ENCODE measurements at places on chromosomes 4 and X.

GRCh38 chr4:5940470-5941203 lies 47.8 kb upstream of the CRMP1 start:
- DNase-seq, result no peak

GRCh38 chr4:25723409-25723808 lies 67.8 kb downstream of the SLC34A2 start:
- no peak for DNase-seq

- no peak for DNase-seq
These were observed 44.8 kb upstream of the RPS6KA3 start for GRCh38 chrX:20311505-20311904.

GRCh38 chr4:102321260-102321995 lies 23.9 kb downstream of the SLC39A8 start:
- no peak for DNase-seq

GRCh38 chr4:156628858-156629257 lies 342.7 kb downstream of the PDGFC start:
- no peak for DNase-seq

DNA sequence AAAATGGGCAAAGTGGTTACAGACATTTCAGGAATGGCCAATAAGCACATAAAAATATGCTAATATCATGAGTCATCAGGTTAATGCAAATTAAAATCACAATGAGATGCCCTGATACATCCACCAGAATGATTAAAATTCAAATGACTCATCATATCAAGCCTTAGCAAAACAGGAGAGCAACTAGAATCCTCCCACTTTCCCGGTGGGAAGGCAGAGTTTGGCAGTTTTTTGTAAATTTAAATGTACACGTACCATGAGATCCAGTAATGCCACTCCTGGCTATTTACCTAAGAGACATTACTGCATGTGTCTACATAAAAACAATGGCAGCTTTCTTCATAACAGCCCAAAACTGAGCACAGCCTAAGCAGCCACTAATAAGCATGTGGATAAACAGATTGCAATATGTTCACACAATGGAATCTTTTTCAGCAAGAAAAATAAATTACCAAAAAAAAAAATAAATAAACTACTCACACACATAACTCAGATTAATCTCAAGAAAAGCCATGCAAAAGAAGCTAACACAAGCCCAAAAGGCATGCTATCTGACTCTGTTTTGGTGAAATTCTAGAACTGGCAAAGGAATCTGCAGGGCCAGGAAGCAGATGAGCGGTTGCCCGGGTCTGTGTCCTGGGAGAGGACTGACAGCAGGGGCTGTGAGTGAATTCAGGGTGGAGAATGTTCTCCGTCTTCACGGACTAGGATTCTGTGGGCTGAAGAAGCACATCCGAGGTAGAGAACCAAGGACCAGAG lies 48.8 kb downstream of the AFAP1 start:
- DNase-seq, result no peak

DNA sequence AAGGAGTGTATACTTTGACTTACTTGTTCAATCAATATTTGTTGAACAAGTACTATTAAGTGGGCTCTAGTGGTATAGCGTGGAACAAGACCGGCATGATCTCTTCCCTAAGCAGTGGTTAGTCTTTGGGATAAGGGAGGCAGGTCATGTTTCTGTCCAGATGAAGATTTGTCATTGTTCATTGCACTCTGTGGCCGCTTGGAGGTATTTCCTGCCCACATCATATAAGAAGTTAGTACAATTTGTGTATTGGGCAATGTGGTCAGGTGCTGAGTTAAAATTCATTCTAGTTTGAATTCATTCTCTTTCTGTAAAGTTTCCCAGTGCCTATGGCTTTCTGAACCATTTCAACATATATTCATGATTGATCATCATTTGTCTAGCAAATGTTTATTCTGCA lies 101.1 kb upstream of the SHISA3 start:
- DNase-seq, result no peak

DNA sequence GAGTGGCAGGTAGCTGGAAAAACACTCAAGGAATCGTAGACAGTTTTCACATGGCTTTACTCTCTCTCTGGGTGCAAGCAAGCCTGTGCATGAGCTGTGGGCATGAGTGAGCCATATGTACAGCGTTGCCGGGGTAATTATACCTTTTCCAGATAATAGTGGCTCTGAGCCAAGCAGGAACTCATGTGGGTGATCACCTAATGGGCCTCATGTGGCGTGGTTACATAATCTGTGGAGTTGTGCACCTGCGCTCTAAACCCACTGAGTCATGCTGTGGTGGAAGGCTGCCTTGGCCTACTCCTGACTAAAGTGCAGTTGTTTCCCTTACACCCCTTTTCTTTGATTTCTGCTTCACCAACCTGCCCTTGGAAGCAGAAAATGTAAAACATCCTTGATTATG lies 1564.5 kb upstream of the PCDH10 start:
- DNase-seq, result no peak

- no peak for DNase-seq
These were observed 120.3 kb downstream of the RASL11B start for GRCh38 chr4:52982255-52982945.

DNA sequence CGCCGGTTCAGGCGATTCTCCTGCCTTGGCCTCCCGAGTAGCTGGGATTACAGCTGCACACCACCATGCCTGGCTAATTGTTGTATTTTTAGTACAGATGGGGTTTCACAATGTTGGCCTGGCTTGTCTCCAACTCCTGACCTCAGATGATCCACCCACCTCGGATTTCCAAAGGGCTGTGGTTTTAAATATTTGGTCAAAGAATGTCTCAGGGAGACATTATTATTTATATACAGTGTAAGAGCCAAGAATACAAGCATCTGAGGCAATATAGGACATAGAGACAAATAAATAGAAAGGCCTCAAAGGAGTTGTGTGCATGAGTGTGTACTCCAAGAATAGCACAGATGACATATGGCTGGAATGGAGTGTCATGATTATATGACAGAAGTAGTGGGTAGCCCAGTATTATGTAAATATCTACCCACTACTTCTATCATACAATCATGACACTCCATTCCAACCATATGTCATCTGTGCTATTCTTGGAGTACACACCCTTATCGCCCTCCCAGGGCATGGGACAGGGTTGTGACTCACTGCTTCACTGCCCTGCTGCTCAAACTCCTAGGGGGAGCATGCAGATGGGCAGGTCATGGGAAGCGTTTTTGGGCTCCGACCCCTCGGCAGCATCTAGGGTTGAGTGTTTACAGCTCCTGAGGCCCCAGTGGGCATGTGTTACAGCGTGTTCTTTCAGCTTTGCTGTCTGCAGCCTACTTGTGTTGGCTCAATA lies 1649.8 kb upstream of the PCDH10 start:
- DNase-seq, result no peak

DNA sequence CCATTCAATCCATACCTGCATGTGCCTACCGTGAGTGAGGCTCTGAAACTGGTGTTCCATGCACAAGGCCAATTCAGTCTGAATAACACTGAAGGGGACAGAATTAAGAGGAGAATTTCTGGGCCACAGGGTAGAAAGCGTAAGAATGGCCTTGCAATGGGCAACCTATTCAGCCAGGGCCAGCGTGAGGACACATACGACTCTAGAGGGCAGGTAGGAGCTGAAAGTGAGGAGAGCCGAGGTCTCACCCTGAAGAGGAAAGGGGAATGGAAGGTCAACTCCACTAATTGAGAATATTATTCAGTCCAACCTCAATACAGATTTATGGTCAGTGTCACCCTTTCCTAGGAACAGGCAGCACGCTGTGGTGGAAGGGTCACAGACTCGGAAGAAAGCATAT lies 202.2 kb downstream of the TRIML1 start:
- no peak for DNase-seq

DNA sequence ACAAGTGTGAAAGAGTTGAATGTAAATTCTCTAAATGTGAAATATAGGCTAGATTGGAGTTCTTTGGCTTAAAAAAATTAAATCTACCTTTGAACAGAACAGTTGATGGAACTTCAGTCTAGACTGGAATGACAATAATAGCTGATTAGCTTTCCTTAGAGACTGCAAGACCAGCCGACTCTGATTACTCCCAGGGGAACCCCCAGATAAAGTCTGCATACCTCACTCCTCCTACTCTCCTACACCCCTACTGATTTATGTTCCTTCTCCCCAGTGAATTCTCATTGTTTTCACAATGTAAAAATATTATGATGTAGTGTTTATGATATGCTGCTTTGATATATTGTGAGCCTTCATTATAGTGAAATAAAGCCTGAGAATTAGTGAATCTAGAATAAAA lies 241.3 kb downstream of the CFAP299 start:
- DNase-seq, result no peak

DNA sequence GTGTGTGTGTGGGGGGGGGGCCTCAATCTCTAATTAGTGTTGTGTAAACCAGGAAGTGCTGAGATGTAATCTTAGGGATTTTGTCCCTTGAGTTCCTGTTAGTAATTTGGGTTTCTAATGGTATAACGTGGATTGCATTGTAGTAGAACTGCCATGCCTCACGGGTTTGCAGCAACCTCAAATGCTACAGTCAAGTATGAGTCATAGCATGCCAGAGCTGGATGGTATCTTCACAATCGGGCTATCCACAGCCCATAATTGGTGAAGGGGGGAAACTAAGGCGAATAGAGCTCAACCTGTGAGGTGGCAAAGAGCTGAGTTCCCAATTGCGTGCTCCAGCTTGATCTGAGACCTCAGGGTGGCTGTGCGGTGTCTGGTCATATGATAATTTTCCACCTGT lies 2.2 kb upstream of the FMR1NB start:
- no peak for DNase-seq

- DNase-seq, result no peak
These were observed 14.6 kb upstream of the DCTD start for GRCh38 chr4:182931691-182932345.

- no peak for DNase-seq
These were observed 59.8 kb upstream of the RPL34 start for GRCh38 chr4:108560616-108561015.

- DNase-seq, result no peak
These were observed 518.0 kb downstream of the TMA16 start for GRCh38 chr4:164012396-164013027.

Measured in activated CD8-positive, alpha-beta memory T cell treated with anti-CD3 and anti-CD28 coated beads for 48 hours (primary cell).